GM20000 (cell line): ENCODE measurements at places on chromosomes 6 and 20.

- DNase-seq = no peak
Observed at GRCh38 chr20:35232575-35232974, 6.1 kb downstream of the MMP24 start.

DNA sequence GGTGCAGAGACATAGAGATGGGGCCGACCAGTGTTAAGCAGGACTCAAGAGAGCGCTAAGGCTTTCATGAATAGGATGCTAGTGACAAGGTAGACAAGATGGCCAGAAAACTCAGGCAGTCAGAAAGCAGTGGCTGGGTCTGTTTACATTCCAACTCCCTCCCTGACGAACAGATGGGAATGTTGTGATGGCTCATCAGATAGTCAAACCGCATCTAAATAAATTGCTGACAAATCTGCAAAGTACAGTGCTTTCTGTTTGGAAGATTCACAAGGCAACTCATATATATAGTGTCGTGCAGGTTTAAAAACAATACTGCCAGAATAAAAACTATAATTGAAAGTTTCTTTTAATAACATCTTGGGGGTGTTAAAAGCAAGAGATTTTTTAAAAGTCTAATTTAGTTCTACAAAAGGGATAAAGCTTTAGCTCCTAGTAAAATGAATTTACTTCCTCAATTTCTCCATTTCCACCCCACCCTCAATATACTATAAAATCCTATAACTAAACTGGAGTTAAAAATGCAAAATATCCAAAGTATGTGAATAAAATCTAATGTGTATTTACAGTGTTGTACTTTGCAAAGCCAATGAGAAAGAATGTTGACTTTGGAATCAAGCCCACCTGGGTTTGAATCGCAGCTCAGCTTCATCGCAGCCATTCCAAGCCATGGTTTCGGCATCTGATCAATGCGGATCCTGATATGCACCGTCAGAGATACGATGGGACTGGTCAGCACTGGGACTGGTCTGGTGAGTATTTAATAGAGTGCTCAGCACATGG, 247.3 kb upstream of the PDE10A start:
- no peak for DNase-seq

DNA sequence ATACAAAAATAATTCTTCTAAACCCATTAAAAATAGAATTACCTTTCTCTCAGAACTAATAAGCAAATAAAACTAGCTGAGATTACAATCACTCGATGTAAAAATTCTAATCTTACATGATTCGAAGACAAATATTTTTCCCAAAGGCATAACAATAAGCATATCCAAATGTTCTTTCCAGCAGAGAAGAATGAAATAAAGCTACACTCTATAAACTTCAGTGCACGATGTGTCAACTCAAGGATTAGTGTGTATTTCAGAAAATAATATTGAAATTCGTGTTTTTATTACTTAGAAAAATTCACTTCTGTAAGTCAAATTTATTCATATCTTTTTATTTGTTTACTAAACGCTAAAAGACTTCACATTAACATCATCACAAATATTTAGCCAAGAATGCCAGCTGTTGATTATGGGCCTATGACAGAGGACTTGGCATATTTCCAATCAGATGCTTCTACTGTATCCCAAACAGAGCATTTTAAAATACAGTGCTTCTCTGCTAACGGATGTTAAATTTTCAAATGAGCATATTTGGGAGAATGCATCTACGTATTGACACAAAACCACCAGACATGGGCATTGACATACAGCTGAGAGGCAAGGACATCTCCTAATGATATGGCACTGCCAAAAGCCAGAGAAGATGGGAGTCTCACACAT, 54.7 kb upstream of the PDE7B start:
- DNase-seq = no peak

DNA sequence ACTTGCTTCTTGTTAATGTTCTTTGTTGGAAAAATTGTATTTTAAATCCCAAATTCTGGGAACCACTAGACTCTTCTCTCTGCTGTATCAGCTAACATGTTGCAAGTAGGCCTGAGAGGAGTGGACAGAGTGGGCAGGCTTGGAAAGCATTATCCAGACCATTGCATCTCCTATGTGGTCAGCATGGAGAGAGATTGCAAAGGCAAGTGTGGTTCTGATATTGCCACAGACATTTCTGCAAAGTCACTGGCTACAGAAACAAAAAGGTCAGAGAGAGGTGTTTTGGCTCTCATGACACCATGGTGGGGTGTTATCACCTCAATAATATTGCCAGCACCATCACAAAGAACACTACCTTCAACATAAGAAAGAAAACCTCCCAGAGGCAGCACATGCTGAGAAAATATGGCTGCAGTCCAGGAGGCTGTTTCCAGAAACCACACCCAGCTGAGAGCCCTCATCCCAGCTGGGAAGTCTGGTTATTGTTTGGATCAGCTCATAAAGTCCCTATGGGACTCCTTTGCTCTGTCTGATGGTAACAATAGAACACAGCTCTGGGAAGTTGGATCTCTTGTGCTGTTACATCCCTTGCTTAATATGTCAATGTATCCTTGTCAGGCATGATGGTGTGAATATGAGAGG, 78.2 kb upstream of the TBX18 start:
- no peak for DNase-seq
